Left lung (tissue), 14 donors: ENCODE measurements at places on chromosomes 13 and 19. TPM values are rescaled to one million over a fixed set of nuclear protein-coding genes. Genes with fewer than 3 reads are reported as not detected.
A peak's percentile ranks its signal among the peaks of the same experiment; 100 is the strongest.

DNA sequence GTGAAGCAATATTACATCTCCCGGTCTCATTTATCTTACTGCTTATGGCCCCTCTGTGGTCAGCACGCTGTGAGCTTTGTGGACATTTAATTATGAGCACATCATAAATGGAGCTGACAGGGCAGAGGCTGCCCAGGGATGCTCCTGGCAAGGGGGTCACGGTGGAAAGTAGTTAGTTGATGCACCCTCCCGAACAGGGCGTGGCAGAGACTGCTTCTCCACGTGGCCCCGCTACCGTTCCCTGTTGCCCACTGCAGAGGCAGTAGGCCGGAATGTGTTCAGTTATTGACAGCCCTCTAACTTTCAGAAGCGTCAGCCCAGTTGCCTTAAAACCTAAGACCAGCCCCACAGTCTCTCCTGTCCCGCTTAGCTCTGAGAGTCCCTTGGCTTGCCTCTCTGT, 180.3 kb upstream of the ZNF507 start:
- peaks cover 31% of the 10 kb centered on the region for H3K27me3 ChIP-seq
- no peak overlapping the region for H3K4me3 ChIP-seq
- DNase-seq: no peak
- H3K27ac ChIP-seq: no peak overlapping the region
- no peaks in the 10 kb centered on the region for H3K36me3 ChIP-seq

The FXYD1 gene
- total RNA-seq: 24.0 TPM

DNA sequence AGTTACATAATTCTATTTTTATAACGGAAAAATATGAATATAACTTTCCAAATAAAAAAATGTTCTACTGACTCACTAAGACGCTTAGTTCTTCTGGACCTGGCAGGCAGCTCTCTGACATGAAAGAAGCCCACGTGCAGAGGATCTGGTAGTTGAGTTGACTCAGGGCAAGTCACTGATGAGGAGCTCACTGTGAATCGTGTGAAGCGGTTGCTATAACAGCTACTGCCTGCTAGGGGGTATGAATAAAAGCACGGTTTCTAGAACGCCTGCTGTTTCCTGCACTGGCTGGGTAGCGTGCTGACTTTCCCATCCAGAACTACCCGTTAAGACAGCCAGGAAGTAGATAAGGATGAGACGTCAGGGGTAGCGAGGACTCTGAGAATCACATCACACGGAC, 54.7 kb upstream of the WASF3 start:
- no peaks in the 10 kb centered on the region for H3K36me3 ChIP-seq
- no peaks in the 10 kb centered on the region for H3K4me1 ChIP-seq
- peaks cover 8% of the 10 kb centered on the region for H3K27me3 ChIP-seq
- no peak for DNase-seq

GRCh38 chr19:50723069-50723468, at the start of gene CLEC11A:
CLEC11A (plus strand) TSS chr19:50723364; CDS start chr19:50723526, 162 bp downstream.
- peak; percentile 50 for DNase-seq
- H3K4me1 ChIP-seq: peaks cover 31% of the 10 kb centered on the region
- peak within 1 kb of the TSS; percentile 41 for H3K27ac ChIP-seq
- no peaks in the 10 kb centered on the region for H3K36me3 ChIP-seq

DNA sequence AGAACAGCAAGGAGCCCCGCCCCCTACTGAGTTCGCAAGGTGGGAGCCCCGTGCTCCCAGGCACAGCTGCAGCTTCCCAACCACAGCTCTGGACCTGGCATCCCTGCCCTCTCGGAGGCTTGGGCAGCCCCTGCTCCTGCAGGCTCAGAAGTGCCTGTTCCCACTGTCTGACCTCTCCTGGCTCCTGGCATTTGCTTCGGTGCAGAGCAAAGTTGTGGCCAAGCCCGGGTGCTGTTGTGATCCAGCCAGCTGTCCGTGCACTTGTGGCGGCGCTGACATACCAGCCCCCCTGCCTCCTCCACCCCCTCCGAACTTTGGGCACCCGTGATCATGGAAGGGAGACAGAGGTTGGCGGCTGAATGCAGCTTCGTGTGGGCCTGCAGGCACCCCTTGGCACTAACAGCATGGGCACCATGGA, 1386.8 kb downstream of the PCDH9 start:
- DNase-seq: peak; percentile 55
- H3K27me3 ChIP-seq: no peaks in the 10 kb centered on the region
- no peaks in the 10 kb centered on the region for H3K36me3 ChIP-seq
- no peak overlapping the region for H3K27ac ChIP-seq
- no peak overlapping the region for H3K4me3 ChIP-seq

The ZNF723 gene
- not detected for total RNA-seq

DNA sequence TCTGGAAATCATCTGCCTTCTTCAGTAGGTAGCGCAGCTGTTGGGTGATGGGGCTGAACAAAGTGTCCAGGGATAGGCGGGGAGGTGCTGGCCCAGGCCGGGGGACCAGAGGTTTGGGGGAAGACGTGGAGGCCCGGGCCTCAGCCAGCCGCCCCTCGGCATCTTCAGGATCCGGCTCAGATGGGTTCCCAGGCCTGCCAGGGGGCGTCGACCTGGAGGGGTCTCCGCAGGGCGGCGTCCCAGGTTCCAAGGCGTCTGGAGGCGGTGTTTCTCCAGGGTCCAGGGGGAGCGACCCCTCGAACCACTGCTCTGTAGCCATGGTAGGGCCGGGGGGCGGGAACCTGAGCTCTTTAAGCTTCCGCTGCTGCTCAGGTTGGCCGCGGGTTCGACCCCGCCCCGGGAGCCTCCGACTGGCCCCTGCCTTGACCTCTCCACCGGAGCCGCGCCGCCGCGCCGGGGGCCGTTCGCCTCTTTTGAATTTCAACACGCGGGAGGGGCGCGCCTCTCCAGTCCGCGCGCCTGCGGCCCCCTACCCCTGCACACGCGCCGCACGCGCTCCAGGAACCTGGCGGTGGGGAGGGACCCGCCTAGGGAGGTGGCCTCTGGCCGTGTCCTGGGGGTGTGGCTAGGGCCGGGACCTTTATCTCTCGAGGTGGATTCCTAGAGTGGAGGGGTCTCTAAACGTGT, at the start of gene C19orf67:
C19orf67 (minus strand) TSS at position 475 of the 687 bp plus-strand sequence; CDS start at position 319, 156 bp downstream.
- no peaks in the 10 kb centered on the region for H3K36me3 ChIP-seq
- peaks cover 28% of the 10 kb centered on the region for H3K4me1 ChIP-seq
- no peaks in the 10 kb centered on the region for H3K27me3 ChIP-seq

DNA sequence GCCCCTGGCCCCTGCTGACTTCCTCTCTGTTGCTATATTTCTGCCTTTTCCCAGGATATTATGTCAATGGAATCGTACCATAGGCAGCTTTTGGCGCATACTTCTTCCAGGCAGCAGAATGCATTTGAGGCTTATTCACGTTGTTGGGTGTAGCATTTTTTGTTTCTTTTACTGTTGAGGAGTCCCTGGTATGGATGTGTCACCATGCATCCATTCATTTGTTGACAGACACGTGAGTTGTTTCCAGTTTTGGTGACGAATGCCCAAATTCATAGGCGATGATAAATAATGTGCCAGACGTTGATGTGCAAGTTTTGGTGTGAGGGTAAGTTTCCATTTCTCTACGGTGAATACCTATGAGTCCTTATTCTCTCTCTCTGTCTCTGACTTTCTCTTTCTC, 5.0 kb downstream of the NFILZ start:
- H3K4me3 ChIP-seq: no peak overlapping the region
- H3K27me3 ChIP-seq: peaks cover 8% of the 10 kb centered on the region
- no peak overlapping the region for H3K27ac ChIP-seq
- DNase-seq: no peak

- H3K27me3 ChIP-seq: no peaks in the 10 kb centered on the region
- H3K4me1 ChIP-seq: no peaks in the 10 kb centered on the region
- H3K27ac ChIP-seq: no peak overlapping the region
These were observed 9.3 kb downstream of the MUC16 start for GRCh38 chr19:9000933-9001332.

- H3K27ac ChIP-seq: no peak overlapping the region
- H3K4me3 ChIP-seq: no peak overlapping the region
- no peaks in the 10 kb centered on the region for H3K27me3 ChIP-seq
- no peaks in the 10 kb centered on the region for H3K36me3 ChIP-seq
These were observed 25.4 kb upstream of the GPR12 start for GRCh38 chr13:26785838-26786630.

The ANGPTL8 gene
- total RNA-seq: not detected

GRCh38 chr13:113577881-113578435, 6.6 kb upstream of the TFDP1 start:
- no peak for DNase-seq
- no peak overlapping the region for H3K4me3 ChIP-seq
- no peak overlapping the region for H3K27ac ChIP-seq
- no peaks in the 10 kb centered on the region for H3K4me1 ChIP-seq

DNA sequence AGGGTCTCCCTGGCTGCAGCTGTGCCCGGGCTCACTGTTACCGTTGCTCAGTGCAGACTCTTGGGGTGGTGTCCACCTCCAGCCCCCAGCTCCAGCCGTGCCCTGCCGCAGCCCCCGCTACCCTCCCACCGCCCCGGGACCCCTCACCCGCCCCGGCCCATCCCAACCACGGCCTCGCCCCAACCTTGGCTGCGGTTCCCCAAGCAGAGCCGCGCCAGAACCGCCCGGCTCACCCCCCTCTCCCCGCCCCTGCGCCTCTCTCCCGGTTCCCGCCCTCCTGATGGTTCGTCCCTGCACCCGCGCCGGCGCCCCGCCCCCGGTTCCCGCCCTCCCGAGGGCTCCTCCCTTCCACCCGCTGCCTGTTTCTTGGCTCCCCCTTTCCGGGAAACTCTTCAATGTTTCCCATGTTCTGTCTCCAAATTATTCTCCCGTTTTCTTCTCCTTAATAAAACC, 40.3 kb downstream of the ANKRD10 start:
- H3K36me3 ChIP-seq: no peaks in the 10 kb centered on the region
- peak; percentile 72 for DNase-seq
- H3K27ac ChIP-seq: no peak overlapping the region

GRCh38 chr13:67854990-67855389, 624.9 kb upstream of the PCDH9 start:
- no peaks in the 10 kb centered on the region for H3K36me3 ChIP-seq
- H3K4me1 ChIP-seq: no peaks in the 10 kb centered on the region
- no peak for DNase-seq
- H3K4me3 ChIP-seq: no peak overlapping the region
- H3K27ac ChIP-seq: no peak overlapping the region
- no peaks in the 10 kb centered on the region for H3K27me3 ChIP-seq

The GRIK5 gene
- 0.29 TPM for total RNA-seq

- H3K27ac ChIP-seq: no peak overlapping the region
- peaks cover 84% of the 10 kb centered on the region for H3K36me3 ChIP-seq
- no peak for DNase-seq
- no peaks in the 10 kb centered on the region for H3K27me3 ChIP-seq
- H3K4me1 ChIP-seq: no peaks in the 10 kb centered on the region
These were observed 14.0 kb downstream of the EXOSC8 start for GRCh38 chr13:37014609-37015008.

The TNFRSF19 gene
- total RNA-seq: 28.1 TPM

GRCh38 chr13:44489751-44490150, 86.4 kb downstream of the TSC22D1 start:
- H3K4me3 ChIP-seq: no peak overlapping the region
- no peaks in the 10 kb centered on the region for H3K36me3 ChIP-seq

GRCh38 chr19:39890755-39891551, 43.5 kb downstream of the FCGBP start:
- peaks cover 36% of the 10 kb centered on the region for H3K27me3 ChIP-seq
- no peak overlapping the region for H3K4me3 ChIP-seq
- no peaks in the 10 kb centered on the region for H3K4me1 ChIP-seq
- DNase-seq: no peak
